ENCODE measurements at places on chromosomes 1 and 21.

GRCh38 chr1:181090641-181091126, 2.2 kb downstream of the IER5 start:
- no peak for DNase-seq

DNA sequence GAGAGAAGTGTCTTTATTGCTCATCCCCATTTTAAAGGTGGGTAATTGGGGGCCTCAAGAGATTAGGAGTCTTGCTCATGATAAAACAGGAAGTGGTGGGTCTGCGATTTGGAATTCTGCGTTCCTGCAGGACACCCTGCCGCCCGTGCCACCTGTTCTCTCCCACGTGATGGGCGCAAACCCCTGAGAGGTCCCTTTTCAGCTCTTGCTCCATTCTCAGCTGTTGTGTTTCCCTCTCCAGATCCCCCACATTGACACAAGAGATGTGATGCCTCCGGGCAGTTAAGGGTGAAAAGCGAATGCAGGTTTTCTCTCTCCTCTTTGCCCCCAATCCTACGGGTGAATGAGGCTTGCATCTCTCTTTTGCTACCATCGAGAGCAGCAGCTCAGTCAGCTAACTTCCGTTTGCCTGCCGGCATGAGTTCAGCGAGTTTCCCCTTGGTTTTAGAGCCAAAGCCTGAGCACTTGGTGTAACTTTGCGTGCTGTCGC, 57.5 kb downstream of the KIF26B start:
- DNase-seq, result no peak

- no peak for DNase-seq
Measured at GRCh38 chr21:16942703-16943102, 570.1 kb upstream of the CXADR start.

- no peak for DNase-seq
Measured at GRCh38 chr1:63746129-63746864, 27.5 kb upstream of the ROR1 start.

GRCh38 chr1:201192261-201192788, 1.7 kb downstream of the IGFN1 start:
- DNase-seq, result no peak

DNA sequence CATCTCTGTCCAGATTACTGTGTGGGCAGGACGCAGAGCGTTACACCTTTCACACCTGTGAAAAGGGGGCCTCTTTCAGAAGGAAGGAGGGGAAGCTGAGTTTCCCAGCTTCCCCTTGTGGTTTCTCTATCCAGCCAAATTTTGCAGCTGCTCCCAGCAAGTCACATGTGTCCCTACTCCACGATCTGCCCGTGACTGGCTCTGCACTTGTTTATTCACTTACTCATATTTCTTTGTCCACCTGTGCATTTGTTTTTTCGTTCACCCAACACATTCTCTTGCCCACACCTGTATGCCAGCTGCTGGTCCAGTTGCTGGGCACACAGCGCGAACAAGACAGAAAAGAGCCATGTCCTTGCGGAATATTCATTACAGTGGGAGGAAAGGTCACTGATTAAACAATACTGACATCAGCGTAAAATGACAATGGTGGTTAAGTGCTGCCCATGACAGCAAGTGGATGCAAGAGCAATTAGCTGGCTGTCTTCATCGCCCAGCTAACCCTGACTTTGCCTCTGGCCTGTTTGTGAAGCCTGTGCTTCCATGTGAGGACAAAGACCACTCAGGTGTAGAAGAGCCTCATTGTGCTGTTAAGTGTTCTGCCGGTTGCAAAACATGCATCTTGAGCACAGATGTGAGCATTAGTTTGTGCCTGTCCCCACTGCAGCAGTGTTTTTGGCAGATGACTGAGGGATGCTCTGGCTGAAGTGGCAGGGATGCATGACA, 28.6 kb upstream of the NEK2 start:
- no peak for DNase-seq

DNA sequence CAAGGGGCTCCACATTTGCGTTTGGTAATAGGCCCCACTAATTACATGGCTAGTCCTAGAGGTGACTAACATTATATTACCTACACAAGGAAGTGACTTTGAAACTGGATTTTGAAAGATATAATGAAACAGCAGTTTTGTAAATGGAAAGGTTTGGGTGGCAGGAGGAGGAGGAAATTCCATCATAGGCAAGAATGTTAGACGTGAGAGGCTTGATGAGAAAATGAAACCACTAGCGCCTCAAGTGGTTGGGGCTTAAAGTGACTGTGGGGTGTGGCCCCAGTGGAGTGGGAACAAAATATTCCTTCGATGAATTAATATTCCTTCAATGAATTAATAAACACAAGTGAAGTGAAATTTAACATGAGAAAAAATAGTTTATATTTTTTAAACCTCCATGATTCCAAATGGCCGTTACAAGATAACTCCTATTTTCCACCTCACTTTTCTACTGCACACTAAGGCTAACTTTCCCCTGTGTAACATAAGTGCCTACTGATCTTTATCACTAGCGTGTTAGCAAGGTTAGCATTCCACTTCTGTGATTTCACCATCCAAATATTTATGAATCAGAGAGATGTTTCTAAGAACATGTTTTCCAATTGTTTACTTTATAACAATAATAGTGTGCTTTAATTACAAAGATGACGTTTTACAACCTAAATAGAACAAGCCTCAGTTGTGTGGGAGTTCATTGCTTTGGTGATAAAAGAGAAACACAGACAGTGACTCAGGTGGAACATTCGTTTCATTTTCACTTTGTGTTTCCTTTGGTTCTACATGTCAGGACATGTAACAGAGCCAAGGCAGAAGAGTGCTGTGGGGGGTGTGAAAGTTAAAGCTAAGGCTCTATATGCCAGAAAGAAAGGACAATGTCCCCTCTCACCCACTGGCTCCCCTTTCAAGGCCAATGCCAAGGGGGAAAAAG, 12.5 kb upstream of the ATF3 start:
- DNase-seq, result no peak

GRCh38 chr1:175040324-175040879, 17.2 kb upstream of the MRPS14 start:
- DNase-seq, result no peak

- no peak for DNase-seq
Measured at GRCh38 chr1:94463056-94463764, 45.0 kb downstream of the ABCD3 start.

- DNase-seq, result no peak
Measured at GRCh38 chr1:159867664-159868026, 5.2 kb upstream of the VSIG8 start.

DNA sequence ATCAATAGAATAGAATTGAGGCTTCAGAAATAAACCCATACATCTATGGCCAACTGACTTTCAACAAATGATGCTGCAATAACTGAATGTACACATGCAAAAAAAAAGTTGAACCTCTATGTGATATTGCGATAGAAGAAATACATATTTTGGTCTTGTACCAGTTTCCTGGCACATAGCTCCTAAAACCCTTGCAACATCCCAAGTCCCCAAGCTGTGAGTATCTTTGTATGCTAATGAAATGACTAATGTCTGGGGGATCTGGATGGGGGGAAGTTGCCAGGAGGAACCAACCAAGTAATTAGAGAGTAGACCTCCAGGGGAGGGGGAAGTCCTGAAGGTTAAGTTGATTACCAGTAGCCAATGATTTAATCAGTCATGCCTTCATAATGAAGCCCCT, 24.4 kb downstream of the BLZF1 start:
- DNase-seq, result no peak

DNA sequence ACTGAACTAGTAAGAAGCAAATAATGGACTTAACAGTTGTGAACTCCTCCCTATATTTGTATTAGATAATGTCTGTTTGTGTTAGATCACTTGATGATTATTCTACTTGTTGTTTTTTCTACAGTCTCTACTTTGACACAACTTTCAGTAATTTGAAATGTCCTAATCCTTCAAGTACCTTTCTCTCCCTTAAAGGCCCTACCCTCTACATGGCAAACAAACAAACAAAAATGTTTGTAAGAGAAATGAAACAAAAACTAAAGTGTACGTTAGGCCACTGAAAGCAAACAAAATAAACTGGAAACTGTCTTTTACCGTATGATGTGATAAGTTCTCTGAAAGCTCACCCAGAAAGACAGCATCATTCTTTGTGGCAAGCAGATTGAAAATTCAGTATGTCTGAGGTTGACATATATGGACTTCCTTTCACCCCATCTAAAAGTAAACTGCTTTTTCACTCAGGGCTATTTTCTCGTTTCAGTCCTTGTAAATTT, 255.9 kb upstream of the SNX7 start:
- no peak for DNase-seq

DNA sequence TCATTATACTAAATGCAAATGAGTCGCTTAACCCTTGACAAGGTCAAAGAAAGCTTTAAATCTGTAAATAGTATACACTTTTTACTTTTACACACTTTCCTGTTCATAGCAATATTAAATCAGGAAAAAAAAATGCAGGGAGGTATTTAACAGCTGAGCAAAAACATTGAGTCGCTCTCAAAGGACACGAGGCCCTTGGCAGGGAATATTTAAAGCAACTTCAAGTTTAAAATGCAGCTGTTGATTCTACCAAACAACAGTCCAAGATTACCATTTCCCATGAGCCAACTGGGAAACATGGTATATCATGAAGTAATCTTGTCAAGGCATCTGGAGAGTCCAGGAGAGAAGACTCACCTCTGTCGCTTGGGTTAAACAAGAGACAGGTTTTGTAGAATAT, 62.7 kb downstream of the CAPN2 start:
- no peak for DNase-seq

DNA sequence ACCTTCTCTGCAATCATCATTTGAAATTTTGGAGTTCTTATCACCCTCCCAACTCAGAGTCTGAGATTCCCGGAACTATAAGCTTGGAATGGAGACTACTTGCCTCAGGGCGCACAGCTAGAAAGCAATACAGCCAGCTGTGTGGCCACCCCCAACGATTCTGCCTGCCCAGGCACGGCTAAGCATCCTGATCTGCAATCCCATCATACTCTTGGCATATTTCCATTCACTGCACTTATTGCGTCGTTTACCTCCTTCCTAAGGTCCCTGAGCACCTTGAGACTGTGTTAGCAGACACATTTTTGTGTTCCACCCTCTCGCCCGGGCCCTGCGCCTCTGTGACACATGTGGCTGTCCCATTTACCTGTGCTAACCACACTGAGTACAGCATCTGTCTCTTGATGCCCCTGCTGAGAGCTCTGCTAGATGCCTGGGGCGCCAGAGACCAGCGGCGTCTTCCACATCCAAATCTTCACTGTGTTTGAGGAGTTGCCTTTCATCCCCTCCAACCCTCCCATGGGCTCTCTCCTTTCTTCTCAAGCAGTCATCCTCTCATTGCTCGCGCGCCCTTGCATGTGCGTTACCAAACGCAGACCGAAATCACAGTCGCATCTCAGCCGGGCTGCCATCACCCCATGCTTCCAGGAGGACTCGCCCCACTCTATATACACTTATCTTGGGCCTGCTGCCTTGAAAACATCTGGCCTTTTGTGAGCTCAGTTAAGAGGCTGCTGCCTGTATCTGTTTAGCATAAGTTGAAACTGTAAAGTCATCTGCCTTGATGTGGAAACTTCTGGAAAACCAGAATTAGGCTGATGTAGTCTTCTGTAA, 3.5 kb upstream of the CLDN19 start:
- DNase-seq, result no peak

DNA sequence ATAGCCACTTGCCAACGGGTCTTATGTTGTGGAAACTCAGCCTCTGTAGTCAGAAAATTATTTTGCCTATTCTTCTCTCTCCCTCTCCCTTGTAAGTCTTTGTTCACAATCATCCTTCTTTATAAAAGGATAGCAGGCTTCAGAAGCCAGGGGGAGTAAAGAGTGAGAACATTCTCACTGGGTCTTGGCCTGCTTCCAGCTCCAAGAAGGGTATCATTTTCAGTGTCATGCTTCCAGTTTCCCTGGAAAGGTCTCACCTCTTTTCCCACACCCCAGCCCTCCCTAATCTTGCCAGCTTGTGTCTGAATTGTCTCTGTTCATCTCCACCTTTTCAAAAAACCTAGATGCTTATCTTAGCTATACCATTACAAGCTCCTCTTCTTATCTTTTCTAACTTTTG, 346.2 kb upstream of the LRRC7 start:
- DNase-seq, result no peak

GRCh38 chr1:160137216-160137862, 14.1 kb upstream of the ATP1A4 start:
- no peak for DNase-seq

GRCh38 chr1:84617349-84617748, 43.1 kb upstream of the CTBS start:
- DNase-seq, result no peak

GRCh38 chr21:35220301-35220700, 171.2 kb upstream of the RUNX1 start:
- DNase-seq, result no peak

DNA sequence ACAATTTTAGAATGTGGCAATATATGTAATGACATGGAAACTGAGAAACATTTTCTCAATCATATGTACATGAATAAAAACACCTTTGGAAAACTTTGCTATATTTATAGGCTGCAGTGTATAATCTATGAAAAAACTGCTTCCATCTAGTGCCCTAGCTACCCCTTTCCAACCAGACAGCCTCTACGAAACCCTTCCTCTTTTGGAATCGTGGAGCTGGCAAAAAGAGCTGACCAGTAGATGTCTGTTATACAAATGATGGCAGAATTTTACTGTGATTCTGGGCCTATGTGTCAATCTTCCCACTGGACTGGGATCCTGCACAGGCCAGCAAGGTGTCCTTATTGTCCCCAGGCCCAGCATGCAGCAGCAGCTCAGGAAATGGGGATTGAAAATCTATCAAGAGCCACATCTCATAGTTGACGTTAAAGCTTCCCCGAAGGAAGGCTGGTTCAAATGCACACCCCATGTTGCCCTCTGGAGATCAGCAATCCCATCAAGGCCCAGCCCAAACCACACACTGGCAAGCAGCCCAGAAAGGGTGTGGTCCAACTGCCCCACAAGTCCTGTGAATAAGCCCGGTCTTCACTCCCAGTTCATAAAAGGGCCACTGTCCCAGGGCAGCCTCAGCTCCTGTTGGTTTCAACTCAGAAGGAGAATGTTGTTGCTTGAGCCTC, 8.8 kb upstream of the FAM20B start:
- peak; percentile 79 for DNase-seq

GRCh38 chr1:67723620-67724019, 38.6 kb downstream of the GADD45A start:
- no peak for DNase-seq

GRCh38 chr1:111441573-111442192, 7.4 kb downstream of the WDR77 start:
- no peak for DNase-seq

- DNase-seq, result no peak
Measured at GRCh38 chr1:31670593-31670964, 25.9 kb upstream of the PEF1 start.

Measured in amygdala (tissue), 56 donors.